Peyer's patch (tissue), 4 donors: ENCODE measurements at places on chromosomes 12 and 14. TPM values are rescaled to one million over a fixed set of nuclear protein-coding genes. Genes with fewer than 3 reads are reported as not detected.
A peak's percentile ranks its signal among the peaks of the same experiment; 100 is the strongest.

DNA sequence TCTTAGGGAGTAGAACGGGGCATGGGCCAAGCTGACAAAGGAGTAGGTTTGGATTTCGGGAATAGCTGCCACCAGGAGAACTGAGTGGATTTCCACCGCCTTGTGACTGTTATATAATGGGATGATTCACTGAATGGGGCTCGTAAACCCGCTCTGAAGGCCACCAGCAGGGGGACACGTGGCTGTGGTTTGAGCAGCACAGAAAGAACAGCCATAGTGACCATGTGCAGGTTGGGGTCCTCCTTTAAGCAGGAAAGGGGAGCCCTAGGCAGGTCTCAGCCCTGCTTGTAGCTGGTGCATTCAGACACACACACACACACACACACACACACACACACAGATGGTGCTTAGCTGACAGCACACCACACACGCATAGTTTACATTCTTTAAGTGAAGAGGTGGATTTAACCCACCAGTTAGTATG is 8.6 kb upstream of the ASB2 start:
- DNase-seq: no peak

- DNase-seq: no peak
These were observed 149.5 kb downstream of the PRKCH start for GRCh38 chr14:61470961-61471293.

DNA sequence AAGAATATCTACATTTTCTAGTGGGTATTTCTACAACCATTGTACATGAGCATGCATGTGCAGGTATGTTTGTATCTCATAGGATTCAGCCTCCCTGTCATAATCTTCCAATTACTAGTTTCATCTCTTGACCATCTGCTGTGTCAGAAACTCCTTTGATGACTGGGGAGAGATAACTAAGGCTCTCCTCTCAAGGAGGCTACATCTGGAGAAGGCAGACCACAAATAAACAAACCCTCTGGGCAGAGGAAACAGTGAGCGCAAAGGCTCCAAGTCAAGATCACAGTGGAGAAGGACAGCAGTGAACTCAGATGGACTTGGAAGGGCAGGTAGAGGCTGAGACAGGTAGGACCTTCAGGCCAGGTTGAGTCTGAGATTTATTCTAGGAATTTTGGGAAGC is 166.4 kb downstream of the PELI2 start:
- DNase-seq: no peak

- DNase-seq: no peak
These were observed 28.6 kb downstream of the EML1 start for GRCh38 chr14:99821519-99822508.

GRCh38 chr14:92386637-92387036 is 63.7 kb downstream of the SLC24A4 start:
- no peak for DNase-seq

GRCh38 chr12:106249411-106250135 is 1.8 kb upstream of the CKAP4 start:
- DNase-seq: peak; percentile 65

- DNase-seq: no peak
These were observed 185.8 kb upstream of the FKBP4 start for GRCh38 chr12:2609020-2609419.

DNA sequence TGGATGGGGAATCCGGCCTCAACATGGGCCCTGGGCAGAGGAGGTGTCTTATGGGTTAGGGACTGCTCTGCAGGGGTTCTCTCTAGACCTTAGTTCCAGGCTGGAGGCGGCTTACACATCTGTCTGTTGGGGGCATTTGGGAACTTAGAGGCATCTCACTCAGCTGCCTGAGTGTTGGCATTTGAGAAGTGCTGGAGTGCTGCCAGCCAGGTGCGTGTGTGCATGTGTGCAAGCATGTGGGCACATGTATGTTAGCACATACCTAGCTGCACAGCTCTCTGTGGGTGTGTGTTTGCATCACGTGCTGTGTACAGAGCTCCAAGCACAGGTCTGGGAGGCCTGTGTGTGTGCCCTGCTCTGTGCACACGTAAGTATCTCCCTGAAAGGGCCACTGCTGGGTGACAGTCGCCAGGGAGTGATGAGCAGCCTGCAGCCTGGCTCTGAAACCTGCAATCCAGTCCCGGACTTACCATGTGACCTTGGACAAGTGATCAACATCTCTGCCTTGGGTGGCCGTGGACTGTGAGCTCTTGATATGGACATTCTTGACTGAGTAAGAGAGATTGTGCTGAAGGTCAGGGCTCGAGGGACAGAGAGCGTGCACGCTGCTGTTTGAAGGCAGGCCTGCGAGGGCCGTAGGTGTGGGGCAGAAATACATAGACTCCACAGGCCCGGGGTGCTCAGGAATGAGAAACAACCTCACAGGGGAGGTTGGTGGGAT is 5.2 kb downstream of the LRTM2 start:
- DNase-seq: no peak

- no peak for DNase-seq
These were observed 5.0 kb upstream of the ALDH2 start for GRCh38 chr12:111761706-111762105.

GRCh38 chr12:5485454-5485853 is 53.5 kb downstream of the NTF3 start:
- no peak for DNase-seq

- peak; percentile 99 for DNase-seq
These were observed at the start of gene RCOR1 for GRCh38 chr14:102591944-102592762. RCOR1 (plus strand) TSS chr14:102592649; CDS start chr14:102592887, 238 bp downstream.

GRCh38 chr12:104738776-104739642 is 219.1 kb downstream of the SLC41A2 start:
- no peak for DNase-seq

- DNase-seq: no peak
These were observed 9.8 kb downstream of the NTF3 start for GRCh38 chr12:5441497-5442236.

GRCh38 chr12:118219772-118220171 is 83.8 kb downstream of the PEBP1 start:
- no peak for DNase-seq

DNA sequence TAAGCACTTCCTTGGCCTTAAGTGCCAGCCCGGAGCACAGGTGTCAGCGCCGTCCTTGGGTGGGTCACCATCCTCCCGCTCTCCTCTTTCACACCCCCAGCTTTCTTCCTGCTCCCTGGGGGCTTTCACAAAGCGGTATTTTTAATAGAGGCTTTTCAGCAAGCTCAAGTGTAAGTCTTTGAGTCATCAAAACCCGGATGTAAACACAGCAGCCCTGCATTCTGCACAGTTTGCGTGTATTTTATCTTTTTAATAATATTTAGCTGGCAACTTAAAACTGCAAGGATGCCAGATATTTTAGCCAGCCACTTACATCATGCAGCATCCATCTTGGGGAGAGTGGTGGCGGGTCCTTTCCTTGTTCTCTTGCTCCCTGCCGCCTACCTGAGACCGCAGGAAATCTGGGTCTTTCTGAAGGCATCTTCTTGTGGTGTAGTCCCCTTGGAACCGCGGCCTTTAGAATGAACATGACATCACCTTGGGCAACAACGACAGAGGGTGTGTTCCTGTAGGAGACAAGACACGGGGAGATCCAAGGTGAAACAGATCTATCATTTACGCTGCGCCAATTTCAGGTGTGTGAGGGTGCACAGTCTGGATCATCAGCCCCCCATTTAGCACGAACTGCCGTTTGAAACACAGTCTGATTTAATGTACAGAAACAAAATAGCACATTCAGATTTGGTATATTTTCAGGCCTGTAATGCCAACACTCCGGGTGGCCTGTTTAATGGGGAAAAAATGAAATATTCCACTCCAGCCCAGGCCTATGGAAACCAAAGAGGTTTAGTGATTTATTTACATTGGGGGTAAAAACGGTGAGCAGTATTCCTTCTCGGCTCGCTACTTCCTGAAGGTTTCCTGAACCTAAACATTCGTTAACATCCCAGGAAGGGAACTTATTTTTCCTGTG is 12.5 kb upstream of the IRF2BPL start:
- DNase-seq: peak; percentile 60

DNA sequence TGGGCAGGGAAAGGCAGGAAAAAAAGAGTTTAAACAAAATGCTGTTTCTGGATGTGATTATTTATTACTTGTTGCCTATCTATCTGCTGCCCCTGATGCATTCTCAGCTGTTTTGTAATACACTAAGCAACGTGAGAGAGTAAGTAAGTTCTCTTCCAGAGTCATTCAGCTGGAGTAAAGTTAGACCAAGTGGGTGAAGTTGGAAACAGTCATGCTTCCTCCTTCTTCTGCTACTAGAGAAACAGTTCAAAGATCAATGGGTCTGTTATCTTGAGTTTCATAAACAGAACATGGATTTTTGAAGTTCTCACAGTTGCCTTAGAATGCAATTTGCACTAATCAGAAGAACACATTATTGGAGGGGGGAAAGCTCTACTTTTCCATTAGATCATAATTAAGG is 279.3 kb downstream of the EGLN3 start:
- no peak for DNase-seq

- no peak for DNase-seq
These were observed 214.7 kb upstream of the C14orf180 start for GRCh38 chr14:104364830-104365229.

GRCh38 chr12:78181544-78182162 is 351.0 kb downstream of the NAV3 start:
- DNase-seq: no peak

- DNase-seq: no peak
These were observed 822.8 kb downstream of the GALC start for GRCh38 chr14:87170179-87170578.

GRCh38 chr12:131894981-131895639 is 688 bp downstream of the ULK1 start:
- peak; percentile 18 for DNase-seq

DNA sequence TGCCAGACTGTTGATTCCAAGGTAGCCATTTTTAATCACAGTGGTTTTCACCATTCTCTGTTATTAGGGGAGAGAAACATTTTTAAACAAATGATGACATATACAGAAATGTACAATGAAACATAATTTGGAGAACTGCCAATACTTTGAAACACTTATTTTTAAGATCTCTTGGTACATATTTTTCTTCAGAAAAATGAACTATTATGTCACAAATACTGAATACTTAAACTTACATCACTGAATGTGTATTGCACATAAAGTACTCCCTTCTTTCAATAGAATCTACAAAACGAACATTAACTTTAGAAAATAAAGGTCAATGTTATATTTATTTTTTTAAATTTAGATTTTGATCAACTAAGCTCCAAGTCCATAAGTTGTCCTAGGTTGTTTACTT is 71.7 kb upstream of the CPNE8 start:
- no peak for DNase-seq

GRCh38 chr14:58722441-58722840 is 84.7 kb downstream of the DACT1 start:
- no peak for DNase-seq

DNA sequence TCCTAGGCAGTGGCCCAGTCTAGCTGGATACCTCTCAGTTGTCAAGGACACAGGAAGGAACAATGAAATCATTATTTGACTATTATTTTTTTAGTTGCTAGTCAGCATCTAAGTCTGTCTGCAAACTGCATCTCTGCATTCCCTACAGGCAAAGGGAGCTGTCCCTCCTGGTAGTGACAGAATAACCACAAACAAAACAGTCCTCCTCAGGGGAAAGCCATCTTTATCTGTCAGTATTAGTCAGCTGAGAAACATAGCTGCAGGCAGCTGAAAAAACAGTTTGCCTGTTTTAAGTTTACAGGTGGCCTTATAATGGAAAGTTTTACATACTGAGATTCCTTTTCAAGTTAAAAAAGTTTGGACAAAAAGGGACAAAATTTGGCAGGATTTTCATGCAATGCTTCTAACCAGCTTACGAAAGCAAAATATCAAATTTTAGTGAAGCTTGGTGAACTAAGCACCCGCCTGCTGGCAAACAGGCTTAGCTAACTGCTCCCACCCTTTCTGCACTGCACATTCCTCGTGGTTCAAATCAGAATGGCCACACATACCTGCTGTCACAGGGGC is 29.5 kb downstream of the SLC25A21 start:
- DNase-seq: no peak

DNA sequence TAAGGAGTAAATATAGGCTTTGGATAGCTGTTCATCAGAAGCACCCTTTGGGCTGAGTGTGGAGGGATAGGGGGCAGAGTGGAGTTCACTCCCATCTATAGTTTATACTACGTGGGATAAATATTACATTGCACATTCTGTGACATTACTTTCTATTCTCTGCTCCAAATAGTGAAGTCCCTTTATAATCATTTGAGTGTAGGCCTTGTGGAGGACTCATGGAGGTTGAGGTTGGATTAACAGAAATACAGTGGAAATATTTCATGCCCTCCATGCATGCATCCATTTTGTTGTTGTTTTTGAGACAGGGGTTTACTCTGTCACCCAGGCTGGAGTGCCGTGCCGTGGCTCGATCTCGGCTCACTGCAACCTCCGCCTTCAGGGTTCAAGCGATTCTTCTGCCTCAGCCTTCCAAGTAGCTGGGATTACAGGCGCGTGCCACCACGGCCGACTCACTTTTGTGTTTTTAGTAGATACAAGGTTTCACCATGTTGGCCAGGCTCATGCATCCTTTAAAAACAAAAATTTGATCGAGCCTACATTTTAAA is 1.4 kb downstream of the CHPT1 start:
- DNase-seq: peak; percentile 66

- DNase-seq: no peak
These were observed 12.0 kb downstream of the C12orf75 start for GRCh38 chr12:105342464-105342863.

- DNase-seq: no peak
These were observed 1.3 kb downstream of the FAM181A start for GRCh38 chr14:93928184-93929047.

GRCh38 chr14:60616461-60616959 is 32.8 kb downstream of the SIX1 start:
- no peak for DNase-seq

GRCh38 chr12:120015313-120015712 is 26.3 kb downstream of the BICDL1 start:
- DNase-seq: no peak

DNA sequence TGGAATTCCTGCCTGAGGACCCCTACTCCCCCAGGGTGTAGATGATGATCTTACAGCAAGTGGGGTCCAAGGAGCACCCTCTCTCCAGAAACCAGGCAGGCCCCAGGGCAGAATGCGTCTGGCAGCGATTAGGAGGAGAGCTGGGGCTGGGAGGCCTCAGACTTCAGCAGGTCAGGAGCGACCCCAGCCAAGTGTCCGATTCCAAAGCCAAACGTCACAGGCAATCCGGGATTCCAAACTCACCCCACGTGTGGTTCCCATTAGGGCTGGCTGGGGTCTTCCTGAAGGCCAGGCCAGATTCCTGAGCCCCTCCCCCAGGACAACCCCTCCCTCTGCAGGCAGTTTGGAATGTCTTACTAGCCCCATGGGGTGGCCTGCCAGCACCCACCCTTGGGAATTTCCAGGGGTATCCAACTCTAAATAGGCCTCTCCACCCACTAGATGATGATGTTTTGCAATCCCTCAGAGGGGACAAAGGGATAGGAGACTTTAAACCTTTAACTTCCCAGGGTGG is 17.3 kb upstream of the FIGNL2 start:
- no peak for DNase-seq

The GPHN gene
- 22.3 TPM for total RNA-seq

The TAPBPL gene
- total RNA-seq: 124 TPM

The LAG3 gene
- 1.6 TPM for total RNA-seq

The AKAP3 gene
- total RNA-seq: 0.67 TPM

The ZNF891 gene
- total RNA-seq: 3.6 TPM

The FAM161B gene
- total RNA-seq: 9.4 TPM

The CLEC4C gene
- total RNA-seq: not detected

The ATL1 gene
- 9.5 TPM for total RNA-seq

The LIN7A gene
- total RNA-seq: 5.0 TPM

The TCL1B gene
- total RNA-seq: not detected

The KRT83 gene
- total RNA-seq: not detected

The USP44 gene
- not detected for total RNA-seq

The AP1G2 gene
- total RNA-seq: 175 TPM

The OR4L1 gene
- not detected for total RNA-seq

The AQP6 gene
- total RNA-seq: not detected

The ZC2HC1C gene
- total RNA-seq: 18.3 TPM
